ENCODE measurements at places on chromosomes 5 and 9.

- no peak for DNase-seq
Measured at GRCh38 chr9:31821583-31821982, 562.9 kb upstream of the ACO1 start.

DNA sequence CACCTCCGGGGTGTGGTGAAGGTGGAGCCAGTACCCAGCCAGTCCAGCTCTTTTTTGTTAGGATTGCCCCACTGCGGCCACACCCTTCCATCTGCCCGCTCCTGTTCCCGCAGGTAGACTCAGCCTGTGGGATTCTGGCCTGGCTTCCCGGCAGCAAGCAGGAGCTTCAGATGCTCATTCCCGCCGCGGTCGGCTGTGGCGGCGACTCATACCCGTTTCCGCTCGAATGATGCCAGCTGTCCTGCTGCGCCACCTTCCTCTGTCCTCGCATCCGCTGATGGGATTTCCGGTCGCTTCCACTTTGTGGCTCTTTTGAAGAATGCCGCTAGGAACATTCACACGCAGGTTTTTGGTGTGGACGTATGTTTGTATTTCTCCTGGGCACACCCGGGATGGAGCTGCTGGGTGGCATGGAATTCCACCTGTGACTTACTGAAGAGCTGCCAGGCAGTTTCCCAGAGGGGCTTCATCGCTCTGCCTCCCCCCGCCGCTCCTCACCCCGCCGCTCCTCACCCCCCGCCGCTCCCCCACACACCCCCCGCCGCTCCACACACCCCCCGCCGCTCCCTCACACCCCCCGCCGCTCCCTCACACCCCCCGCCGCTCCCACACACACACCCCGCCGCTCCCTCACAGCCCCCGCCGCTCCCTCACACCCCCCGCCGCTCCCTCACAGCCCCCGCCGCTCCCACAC, 60.3 kb downstream of the TENT4A start:
- no peak for DNase-seq

DNA sequence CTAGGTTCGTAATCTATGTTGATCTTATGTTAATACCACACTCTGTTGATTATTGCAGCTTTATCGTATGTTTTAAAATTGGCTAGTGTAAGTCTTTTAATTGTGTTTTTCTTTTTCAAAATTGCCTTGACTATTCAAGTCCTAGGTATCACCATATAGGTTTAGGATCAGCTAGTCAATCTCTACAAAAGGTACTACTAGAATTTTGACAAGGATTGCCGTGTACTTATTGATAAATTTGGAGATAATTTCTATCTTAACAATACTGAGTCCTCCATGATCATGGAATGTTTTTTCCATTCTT, 117.9 kb upstream of the PRSS3 start:
- DNase-seq = no peak

- no peak for DNase-seq
Measured at GRCh38 chr5:96114736-96115135, 153.1 kb upstream of the ELL2 start.

- no peak for DNase-seq
Measured at GRCh38 chr5:171595401-171595800, 176.0 kb downstream of the FGF18 start.

DNA sequence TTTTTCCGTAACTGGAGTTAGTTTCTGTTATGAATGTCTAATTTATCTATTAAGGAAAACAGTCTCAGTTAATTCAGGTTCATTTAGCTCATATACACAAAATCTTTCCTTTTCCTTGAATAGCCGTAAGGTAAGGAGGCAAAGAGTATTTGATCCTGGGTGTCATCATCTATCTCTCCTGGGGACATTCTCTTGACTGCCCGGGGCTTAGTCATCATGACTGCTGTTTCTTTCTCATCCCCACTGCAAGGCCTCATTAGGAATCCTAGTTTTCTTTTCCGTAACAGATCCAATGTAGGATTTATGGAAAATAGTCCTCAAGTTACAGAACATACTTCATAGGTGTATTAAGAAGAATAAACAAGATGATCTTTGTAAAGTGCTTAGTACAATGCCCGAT, 134.9 kb upstream of the CHD1 start:
- no peak for DNase-seq

- DNase-seq = no peak
Measured at GRCh38 chr5:125704888-125705287, 718.3 kb upstream of the GRAMD2B start.

DNA sequence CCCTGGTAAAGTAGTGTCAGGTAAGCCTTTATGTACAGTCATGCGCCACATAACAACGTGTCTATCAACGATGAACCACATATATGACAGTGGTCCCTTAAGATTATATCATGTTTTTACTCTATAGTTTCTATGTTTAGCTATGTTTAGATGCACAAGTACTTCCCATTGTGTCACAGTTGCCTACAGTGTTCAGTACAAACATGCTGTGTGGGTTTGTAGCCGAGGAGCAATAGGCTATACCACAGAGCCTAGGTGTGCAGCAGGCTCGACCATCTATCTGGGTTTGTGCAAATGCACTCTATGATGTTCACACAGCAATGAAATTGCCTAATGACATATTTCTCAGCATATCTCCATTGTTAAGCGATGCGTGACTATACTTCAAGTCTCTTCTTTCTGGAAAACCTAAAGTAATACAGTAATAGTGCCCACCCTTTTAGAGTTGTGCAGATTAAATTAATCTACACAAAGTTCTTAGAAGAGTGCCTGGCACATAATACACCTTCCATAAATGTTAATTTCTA, 295.9 kb downstream of the ARHGAP26 start:
- DNase-seq = no peak

DNA sequence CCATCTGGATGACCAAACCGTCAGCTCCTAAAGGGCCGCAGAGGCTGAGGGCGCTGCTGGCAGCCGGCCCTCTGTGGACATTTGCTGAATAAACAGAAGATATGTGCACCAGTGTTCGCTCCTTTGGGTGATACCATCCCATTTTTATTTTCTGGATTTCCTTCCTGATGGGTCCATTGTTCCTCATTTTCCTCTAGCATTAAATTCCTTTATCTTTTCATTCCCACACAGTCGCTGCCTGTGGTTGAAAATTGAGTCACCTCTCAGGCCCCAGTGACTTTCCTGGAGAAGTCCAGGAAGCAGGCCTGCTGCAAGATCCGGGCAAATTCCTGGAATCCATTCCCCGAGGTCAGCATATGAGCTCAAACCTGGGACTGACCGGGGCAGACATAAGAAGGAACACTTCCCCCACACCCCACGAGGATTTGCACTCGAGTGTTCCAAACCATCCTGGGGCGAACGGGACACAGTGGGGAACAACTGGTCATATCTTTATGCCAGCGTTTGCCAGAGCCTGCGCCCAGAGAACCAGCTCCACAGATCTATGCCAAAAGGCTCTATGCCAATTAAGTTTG, 86.7 kb upstream of the PCA3 start:
- no peak for DNase-seq

DNA sequence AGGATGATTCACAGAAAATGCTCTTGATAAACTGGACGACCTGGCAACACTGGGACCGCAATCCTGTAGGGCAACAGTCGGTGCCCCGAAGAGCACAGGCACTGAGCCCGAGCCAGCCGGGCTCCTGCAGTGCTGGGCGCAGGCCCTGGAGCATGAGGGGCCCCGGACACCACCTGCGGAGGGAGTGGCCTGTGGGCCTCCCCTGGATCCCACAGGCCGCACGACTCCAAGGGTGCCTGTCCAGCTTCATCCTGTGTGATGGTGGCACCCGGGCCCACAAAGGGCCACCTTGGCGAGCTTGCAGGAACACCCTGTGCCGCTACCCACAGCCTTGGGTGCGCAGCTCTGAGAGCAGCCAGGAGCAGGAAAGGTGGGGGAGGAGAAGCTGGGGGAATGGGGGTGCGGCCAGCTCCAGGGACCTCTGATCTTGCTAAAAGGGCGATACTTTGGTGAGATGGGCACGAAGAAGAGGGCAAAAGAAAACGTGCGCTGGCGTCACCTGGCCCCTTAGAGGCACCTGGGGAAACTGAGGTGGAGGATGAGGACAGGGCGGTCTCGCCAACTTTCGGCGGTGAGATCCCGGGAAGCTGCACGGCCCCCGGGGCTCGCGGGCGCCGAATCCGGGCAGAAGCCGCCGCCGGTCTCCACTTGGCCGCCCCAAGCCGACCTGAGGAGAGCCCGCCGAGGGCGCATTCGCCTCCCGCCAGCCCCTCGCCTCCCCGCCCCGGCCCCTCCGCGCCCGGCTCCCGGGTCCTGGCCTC, 722 bp downstream of the TBC1D9B start:
- DNase-seq = no peak

GRCh38 chr9:109705515-109705914, 74.5 kb upstream of the PALM2AKAP2 start:
- DNase-seq = no peak

DNA sequence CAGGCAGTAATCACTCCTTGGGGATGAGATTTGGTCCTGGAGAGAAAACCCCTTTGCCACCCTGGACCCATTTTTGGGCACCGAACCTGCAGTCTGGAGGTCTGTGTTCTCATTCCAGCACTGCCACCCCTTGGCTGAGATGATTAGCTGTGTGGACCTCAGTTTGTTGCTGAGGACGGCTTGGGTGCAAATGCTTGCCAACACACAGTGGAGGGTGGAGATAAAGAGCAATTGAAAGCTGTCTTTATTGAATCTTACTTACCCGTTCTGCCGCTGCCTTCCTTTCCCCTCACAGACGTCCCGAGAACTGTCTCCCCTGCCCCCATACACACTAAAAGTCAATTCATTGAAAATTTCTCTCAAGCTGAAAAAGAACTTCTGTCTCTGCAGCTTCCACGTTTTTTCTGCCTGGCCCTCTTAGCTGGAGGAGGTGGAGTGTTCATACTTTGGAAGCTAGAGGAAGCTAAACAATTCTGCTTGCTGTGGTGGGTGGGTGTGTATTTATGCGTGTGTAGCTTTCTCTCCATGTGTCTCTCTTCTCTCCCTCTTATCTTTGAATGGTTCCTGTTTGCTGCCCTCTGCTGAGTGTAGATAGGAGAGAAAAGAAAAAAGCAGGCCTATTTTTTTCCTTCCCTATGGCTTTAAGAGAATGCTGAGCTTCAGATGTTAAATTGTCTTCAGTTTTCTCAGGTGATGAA, 6.6 kb downstream of the GALNT10 start:
- DNase-seq = peak; percentile 20

DNA sequence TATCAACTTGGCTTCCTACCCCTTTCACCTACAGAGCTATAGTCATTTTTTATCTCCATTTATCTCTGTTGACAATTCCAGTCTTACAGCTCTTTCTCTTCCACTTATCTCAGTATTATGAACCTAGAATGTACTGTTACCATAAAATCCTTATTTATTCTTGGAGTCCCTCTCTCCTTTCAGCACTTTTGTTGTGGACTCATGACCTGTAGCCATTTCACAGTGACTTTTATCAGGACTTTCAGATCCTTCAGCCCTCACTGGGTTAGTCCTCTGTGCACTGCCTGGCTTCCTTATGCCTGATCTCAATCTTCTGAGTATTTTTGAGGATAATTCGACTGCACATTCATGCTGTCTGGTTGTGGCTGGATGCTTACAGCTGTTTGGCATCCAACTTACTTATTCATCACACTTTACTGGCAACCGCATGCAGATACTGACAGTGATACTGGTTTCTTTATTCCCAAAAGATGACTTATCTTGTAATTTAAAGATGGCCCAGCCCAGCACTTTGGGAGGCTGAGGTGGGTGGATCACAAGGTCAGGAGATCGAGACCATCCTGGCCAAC, 293.3 kb downstream of the MAN2A1 start:
- DNase-seq = no peak

GRCh38 chr5:150517272-150518152, 9.6 kb downstream of the NDST1 start:
- DNase-seq = no peak

- DNase-seq = no peak
Measured at GRCh38 chr9:16344343-16344742, 526.1 kb downstream of the BNC2 start.

- DNase-seq = no peak
Measured at GRCh38 chr9:115025721-115026120, 92.2 kb downstream of the TNC start.

DNA sequence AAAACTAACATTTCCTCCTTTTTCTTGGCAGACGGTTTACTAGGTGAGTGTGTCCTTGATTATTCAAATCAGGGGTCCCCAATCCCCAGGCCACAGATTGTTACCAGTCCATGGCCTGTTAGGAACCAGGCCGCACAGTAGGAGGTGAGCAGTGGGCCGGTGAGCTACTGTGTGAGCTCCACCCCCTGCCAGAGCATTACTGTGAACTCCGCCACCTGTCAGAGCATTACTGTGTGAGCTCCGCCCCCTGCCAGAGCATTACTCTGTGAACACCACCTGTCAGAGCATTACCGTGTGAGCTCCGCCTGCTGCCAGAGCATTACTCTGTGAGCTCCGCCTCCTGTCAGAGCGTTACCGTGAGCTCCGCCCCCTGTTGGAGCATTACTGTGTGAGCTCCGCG, 14.3 kb upstream of the PDCD6 start:
- DNase-seq = no peak

- no peak for DNase-seq
Measured at GRCh38 chr9:116323012-116323411, 169.4 kb downstream of the PAPPA start.

DNA sequence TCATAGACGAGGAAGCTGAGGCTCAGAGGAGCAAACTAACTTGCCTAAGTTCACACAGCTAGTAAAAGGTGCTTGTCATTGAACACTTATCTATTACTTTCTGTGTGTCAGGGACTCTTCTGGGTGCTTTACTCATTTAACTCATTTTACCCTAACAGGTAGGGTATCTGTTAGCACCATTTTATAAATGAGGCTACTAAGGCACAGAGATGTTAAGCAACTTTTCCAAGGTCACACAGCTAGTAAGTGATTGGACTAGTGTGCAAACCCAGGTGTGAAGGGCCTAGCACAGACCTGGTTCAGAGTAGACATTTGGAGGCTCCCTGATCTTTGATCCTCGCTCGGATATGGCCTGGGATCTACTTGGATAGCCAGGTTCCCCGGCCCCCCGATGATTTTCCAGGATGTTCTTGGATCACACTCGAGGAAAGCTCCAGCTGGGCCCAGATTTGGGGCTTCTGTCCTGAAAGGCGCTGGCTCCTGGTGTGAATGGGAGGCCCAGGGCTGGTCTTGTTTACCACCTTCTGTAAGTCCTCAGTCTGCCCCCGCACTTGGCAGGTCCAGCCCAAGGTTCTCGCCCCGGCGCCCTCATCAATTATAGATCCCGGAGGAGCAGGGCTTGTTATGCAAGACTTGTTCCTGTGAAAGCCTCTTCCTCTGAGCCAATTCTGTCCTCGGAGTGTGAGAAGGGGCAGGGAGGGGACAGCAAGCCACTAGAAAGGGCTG, 37.5 kb downstream of the GSN start:
- no peak for DNase-seq

GRCh38 chr9:90929626-90930025, 128.0 kb downstream of the SYK start:
- no peak for DNase-seq

- DNase-seq = no peak
Measured at GRCh38 chr5:147190331-147190730, 44.5 kb upstream of the STK32A start.

- no peak for DNase-seq
Measured at GRCh38 chr5:118937393-118938061, 50.8 kb downstream of the DTWD2 start.
